Right cardiac atrium (tissue), 5 donors: ENCODE measurements at places on chromosomes 6 and 20.

DNA sequence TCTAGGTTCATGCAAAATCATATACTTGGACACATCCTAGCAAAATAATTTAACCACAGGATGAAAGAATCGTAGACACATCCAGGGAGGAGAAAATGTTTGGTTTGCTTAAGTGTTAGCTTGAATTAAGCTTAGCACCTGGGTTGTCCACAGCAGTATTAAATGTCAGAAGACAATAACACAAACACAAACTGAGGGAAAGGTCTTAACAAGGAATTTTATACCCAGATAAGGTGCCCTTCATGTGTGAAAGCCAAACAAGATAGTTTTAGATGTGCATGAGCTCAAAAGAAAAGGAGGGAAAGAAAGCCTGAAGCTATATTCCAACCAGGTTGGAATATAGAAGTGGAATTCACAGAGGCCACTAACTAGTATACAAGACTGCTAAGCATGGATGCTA is 49.1 kb downstream of the SLC23A2 start:
- DNase-seq: no peak

DNA sequence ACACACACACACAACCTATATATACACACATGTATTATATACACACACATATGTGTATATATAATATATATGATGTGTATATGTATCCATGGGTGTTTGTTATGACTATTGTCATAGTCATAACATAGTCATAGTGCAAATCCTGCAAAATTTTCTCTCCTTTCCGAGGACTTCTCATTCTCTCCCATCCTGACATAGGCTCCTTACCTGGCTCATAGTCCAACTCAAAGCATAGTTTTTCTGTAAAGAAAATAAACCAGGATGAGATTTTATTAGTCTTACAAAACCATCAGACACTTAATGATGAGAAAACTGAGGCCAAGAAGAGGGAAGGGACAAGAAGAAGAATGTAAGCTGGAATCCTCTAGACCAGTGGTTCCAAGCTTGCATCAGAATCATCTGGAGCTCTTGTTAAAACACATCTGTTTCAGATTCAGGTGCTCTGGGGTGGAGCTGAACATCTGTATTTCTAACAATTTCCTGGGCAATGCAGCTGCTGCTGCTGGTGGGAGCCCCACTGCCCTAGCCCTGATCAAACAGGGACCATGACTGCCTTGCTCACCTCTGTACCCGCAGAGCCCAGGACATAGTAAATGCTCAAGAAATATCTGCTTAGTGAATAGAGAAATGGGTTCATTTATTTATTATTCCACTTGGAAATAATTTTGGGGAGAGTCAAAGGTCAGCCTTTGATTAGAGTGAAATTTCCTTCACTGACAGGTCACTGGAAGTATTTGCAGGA is 5.3 kb downstream of the TRIM10 start:
- DNase-seq: no peak

- no peak for DNase-seq
Observed at GRCh38 chr6:34155471-34156300, 9.8 kb upstream of the GRM4 start.

DNA sequence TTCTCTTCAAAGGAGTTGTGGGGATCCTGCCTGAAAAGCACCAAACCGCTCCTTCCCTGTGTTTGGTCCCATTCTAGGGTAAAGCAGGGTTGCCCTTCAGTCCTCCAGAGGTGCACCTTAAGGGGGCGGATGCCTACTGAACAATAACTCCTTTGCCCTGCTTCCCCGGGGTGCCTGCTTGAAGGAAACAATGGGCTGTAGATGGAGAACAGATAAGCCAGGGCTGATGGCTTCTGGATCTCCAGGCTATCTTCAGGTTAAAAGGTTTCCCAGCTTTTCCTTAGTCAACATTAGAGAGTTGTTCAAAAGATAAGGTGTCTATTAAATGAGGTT is 5.4 kb upstream of the PRDM1 start:
- DNase-seq: no peak

DNA sequence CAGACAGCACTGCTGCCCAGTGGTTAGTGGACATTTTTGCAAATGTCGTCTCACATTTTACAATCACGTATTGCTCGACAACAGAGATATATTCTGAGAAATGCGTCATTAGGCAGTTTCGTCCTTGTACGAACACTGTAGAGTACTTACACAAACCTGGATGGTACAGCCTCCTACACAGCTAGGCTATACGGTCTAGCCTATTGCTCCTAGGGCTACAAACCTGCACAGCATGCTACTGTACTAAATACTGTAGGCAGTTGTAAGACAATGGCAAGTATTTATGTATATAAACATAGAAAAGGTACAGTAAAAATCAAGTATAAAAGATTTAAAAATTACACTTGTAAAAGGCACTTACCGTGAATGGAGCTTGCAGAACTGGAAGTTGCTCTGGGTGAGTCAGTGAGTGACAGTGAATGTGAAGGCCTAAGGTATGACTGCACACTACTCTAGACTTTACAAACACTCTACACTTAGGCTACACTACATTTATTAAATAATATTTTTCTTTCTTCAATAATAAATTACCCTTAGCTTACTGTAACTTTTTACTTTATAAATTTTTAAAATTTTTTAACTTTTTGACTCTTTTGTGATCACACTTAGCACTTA is 43.1 kb downstream of the ALDH5A1 start:
- no peak for DNase-seq

DNA sequence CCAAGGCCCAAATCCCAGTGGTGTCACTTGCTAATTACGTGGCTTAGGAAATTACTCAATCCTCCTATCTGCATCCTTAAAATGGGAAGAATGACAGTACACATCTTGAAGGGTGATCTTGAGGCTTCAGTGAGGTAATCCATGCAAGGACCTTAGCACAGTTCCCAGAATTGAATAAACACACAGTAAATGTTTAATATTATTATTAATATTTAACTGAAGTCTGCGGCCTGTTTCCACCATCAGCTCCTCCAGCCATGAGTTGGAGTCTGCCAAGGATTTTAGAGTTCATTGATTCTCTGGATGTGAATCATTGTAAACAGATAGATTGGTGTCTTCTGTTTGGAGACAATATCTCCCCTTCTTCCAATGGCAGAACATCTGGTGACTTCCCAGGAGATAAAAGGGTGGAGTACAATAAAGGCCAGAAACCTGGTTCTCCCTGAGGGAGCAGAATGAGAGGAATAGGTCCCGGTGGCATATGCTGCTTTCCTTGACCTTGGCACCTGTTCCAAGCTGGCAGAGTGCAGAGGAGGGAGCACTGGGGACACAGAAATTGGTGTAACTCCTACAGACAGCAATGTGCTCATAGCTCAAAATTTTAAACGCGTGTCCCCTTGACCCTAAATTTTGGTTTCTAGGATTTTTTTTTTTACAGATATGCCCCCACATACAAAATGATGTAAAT is 25.4 kb downstream of the UNC5CL start:
- DNase-seq: no peak

GRCh38 chr6:105424175-105424783 is 21.4 kb upstream of the PREP start:
- no peak for DNase-seq

GRCh38 chr20:59933849-59934585 is 580 bp upstream of the SYCP2 start:
- peak; percentile 78 for DNase-seq

GRCh38 chr6:122323361-122323760 is 76.1 kb upstream of the HSF2 start:
- no peak for DNase-seq

- no peak for DNase-seq
Observed at GRCh38 chr20:52087471-52087870, 104.1 kb downstream of the ZFP64 start.

DNA sequence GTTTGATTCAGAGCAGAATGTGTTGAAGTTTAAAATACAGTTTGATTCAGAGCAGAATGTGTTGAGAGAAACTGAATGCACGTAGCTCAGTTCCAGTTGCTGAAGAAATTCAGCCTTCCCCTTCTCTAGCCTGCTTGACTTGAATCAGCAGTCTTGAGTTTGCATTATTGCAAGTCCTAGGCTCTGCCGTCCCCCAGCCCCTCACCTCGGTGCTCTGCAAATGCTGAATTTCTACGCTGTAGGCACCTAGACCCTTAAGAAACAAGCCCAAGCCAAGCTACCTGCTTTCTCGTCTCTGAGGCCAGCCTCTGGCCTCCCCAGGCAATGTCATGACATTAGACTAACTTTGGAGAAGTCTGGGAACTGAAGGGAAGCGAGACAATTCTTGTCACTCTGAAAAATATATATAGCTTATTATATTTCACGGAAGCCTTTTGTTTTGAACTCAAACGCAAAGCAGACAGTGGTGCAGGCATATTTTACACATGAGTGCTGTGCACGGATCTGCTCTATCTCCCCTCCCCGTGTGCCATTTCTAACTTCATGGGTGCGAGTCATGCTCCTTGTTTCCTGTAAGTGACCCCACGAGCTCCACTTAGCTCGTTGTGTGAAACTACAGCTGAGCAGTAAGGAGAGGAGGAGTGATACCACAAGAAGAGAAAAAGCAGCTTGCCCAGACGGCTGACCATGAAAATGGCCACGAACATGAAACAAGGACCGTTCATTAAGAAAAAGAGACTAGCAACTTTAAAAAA is 71.4 kb upstream of the DUSP22 start:
- no peak for DNase-seq

- no peak for DNase-seq
Observed at GRCh38 chr20:36113566-36114250, 40.8 kb upstream of the EPB41L1 start.

- no peak for DNase-seq
Observed at GRCh38 chr6:144647971-144648651, 363.0 kb downstream of the UTRN start.

GRCh38 chr20:36091561-36092397 is 62.8 kb upstream of the EPB41L1 start:
- DNase-seq: peak; percentile 61

- peak; percentile 52 for DNase-seq
Observed at GRCh38 chr20:63589261-63590217, 15.5 kb upstream of the HELZ2 start.

DNA sequence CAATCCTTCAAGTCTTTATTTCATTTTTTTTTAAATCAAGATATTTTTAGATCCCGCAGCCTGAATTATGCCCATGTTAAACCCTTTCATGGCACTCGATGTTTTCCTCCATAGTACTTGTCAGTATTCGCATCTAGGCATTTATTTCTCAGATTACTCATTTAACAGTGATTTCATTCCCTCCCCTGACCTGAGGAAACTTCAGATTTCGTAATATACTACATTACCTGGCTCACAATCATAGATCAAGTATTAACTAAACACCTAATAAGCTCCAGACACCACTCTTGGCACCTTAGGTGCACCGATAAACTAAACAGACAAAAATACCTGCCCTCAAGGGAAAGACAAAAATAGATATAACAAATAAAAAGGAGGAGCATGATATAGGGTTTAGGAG is 413.2 kb upstream of the GJE1 start:
- no peak for DNase-seq

GRCh38 chr6:170464080-170464479 is 89.0 kb downstream of the PSMB1 start:
- DNase-seq: no peak

DNA sequence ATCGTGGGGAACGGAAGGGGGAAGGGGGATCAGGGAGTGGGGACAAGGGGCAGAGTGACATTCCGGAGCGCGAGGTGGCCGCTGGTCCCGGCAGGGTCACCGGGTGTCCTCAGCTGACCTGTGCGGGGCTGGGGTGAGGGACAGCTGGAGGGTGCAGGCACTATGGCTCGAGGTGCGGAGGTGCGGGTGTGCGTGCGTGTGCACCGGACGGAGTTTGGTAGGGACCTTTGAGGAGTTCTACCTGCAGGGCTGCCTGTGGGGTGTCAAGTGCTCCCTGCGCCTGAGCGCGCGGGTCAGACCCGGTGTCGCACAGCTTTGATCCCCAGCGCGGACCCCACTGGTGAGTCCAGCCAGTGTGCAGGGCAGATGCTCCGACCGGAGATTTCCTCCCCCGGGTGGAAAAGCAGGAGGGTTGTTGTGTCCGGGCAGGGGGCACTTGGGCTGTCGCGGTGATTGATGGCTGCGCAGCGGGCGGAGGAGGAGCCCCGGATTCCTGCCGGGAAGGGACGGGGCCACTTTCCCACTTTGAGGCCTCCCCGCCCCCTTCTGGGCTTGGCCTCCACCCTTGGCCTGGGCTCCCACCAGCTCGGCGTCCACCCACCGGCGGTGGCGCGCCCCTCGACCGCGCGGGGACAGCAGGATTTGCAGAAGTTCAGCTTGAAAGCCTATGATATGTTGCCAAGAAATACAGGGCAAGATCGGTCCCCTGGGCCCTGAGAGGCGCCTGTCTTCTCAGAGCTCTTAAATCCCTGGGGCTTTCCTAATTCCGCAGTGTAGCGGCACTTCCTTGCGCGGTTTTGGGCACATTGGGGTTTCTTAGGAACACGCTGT is 658 bp downstream of the RIN2 start:
- peak; percentile 96 for DNase-seq

DNA sequence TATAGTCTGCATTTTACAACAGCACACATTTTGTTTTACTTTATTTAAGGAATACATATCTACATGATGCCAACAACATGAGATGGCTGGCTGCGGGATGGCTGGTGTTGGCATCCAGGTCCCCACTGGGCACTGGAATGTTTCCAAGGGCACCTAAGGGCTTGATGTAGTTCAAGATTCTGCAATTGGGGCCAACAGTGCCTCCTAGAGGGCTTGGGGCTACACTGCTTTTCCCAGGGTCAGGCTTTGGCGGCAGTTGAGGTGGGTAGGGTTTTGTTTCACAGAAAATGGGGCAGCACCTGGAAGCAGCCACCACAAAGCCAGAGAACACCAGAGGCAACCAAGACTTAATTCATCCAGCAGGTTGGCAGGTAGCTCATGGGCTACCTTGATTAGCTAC is 202.2 kb upstream of the PRND start:
- no peak for DNase-seq

DNA sequence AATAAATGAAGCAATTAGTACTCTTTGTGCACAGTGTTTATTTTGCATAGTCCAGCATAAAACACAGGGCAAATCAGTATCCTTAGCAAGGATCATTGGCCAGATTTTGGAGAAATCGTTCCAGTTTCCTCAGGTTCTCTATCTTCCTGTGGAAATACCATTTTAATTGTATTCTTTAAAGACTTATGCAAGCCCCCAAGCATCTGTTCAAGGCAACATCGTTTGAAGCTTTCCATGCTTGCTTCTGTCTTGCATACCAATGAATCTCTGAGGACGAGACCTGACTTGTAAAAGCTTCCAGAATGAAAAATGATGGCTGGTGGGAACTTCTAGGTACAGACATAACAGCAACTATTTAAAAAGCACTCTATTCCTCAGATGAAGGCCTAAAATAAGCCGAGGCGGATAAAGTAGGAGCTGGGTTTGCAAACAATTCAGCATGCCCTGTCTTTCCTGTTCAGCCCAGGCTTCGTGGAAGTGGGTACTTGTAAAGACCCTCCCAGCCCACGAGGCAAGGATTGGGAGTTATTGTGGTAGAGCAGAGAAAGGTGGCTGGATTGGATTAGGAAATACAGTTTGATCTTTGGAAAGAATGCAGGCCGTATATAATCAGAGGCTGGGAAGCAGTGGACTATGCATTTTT is 21.6 kb downstream of the NRSN1 start:
- no peak for DNase-seq
